Stimulated activated CD4-positive, alpha-beta T cell treated with anti-CD3 and anti-CD28 coated beads, Interleukin-12 subunit alpha, Interleukin-12 subunit beta, amount 100 ng/mL, for 48 hours (primary cell): ENCODE measurements at places on chromosomes 3 and 15.
A peak's percentile ranks its signal among the peaks of the same experiment; 100 is the strongest.

DNA sequence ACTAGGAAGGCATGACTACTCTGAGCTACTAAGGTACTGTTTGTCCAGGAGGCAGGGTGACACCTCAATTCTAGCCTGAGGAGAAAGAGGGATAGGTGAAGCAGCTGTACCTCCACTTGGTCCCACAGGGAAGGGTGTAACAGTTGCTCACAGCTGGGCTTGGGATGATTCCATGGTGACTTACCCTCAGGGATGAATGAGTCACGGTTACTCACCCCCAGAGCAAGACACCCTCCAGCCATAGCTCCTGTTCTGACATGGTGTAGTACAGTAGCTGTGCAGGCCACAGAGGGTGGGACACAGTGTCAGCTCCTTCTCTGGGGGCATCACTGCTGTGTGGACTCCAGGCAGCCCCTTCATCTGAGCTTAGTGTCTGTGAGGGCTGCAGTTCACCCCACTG is 868.6 kb upstream of the SEMA6D start:
- no peak for DNase-seq

- no peak for DNase-seq
Observed at GRCh38 chr15:38696790-38697495, 132.3 kb upstream of the RASGRP1 start.

DNA sequence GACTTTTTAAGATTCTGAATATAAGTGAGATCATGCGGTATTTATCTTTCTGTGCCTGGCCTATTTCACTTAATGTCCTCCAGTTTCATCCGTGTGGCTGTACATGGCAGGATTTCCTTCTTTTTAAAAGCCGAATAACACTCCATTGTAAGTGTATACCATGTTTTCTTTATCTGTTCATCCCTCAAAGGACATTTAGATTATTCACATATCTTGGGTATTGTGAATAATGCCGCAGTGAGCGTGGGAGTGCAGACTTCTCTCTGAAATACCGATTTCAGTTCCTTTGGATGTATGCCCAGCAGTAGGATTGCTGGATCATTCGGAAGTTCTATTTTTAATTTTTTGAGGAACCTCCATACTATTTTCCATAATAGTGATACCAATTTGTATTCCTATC is 136.1 kb downstream of the APBA2 start:
- no peak for DNase-seq

GRCh38 chr3:2517500-2518172 is 419.0 kb downstream of the CNTN4 start:
- no peak for DNase-seq

DNA sequence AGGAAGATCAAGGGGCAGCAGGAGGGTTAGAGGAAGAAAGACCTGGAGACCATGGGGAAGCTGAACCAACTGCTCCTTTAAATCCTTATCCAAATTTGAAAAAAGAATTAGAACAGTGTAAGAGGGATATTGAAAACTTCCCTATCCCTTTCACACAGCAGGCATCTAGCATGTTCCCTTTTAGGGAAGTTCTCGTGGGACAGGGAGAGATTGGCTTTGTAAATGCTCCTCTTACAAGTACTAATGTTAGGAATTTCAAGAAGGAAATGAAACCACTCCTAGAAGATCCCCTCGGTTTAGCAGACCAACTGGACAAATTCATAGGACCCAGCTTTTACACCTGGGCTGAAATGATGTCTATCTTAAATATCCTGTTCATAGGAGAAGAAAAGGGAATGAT is 41.5 kb downstream of the PPCDC start:
- DNase-seq: no peak

GRCh38 chr3:71380096-71380495 is 203.4 kb downstream of the FOXP1 start:
- DNase-seq: no peak

DNA sequence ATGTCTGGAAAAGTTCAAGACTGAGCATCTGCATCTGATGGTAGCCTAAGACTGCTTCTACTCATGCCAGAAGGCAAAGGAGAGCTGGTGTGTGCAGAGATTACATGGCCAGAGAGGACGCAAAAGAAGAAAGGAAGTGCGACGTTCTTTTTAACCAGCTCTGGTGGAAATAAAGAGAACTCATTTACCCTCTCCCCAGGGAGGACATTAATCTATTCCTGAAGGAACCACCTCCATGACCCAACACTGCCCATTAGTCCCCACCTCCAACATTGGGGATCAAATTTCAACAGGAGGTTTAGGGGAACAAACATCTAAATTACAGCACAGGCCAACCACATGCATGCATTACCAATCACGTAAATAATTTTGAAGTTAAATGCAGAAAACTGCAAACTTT is 1.5 kb upstream of the NCK1 start:
- DNase-seq: no peak

GRCh38 chr3:186705882-186706780 is 11.0 kb upstream of the KNG1 start:
- peak; percentile 33 for DNase-seq

DNA sequence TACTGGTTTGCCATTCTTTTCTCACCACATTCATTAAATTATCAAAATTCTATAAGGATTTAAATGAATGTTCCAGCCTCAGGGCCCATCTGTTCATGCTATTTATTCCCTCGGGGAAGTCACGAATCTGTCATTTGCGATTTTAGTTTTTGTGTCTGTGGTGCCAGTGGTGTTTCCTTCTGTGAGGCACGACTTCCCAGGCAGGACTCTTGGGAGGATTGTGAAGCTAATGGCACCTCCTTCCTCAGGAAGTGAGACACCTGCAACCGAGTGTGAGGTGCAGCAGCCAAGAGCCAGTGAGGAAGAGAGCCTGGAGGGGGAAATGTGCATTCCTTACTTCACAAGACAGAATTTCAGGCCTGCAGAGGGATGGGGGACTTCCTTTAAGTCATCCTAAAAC is 24.1 kb downstream of the SV2B start:
- DNase-seq: no peak

- DNase-seq: no peak
Observed at GRCh38 chr3:77247061-77247460, 207.2 kb downstream of the ROBO2 start.

- no peak for DNase-seq
Observed at GRCh38 chr15:97406841-97407240, 553.7 kb upstream of the ARRDC4 start.

- DNase-seq: no peak
Observed at GRCh38 chr15:101288905-101289513, 6.0 kb downstream of the SNRPA1 start.

DNA sequence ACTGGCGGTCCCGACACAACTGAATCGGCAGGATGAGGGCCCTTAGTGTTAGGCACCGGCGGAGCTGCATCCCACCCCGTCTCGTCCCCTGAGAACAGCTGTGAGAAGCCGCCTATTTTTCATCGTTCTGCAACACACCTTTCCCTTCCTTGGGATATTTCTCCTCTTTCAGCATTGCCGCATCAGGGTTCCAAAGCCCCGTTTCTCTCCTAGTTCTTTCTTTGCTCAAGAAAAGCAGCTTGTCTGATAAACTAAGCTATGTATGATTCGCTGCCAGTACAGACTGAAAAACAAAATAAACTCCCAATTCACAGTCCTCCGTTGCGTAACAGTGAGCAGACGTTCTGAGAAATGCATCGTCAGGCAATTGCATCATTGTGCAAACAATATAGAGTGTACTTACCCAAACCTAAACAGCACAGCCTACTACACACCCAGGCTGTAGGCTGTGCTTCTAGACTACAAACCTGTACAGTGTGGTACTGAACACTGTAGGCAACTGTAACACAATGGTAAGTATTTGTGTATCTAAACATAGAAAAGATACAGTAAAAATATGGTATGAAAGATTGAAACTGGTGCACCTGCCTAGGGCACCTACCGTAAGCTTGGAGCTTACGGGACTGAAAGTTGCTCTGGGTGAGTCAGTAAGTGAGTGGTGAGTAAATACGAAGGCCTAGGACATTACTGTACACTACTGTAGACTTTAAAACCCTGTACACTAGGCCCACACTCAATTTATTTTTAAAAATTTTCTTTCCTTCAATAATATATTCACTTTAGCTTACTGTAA is 8.9 kb upstream of the ADAMTS17 start:
- no peak for DNase-seq

GRCh38 chr3:109819734-109820133 is 482.4 kb upstream of the DPPA4 start:
- DNase-seq: no peak

GRCh38 chr15:39344662-39345141 is 236.2 kb upstream of the THBS1 start:
- DNase-seq: no peak

DNA sequence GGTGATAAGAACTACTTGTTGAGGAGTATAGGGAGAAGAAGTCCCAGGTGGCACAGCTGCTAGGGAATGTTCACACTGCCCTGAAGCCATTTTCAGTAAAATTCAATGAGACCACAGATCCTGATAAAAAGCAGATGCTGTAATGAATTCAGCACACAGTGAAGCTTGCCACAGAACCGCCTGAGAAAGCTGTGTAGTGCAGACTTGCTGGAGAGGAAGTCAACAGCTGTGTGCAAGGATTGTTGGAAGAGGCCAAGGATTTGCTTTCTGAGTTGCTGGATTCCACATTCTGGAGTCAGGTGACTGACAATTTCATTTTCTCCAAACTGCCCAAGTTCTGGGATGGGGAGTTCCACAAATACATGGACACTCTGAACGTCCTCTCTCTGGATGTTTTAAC is 70.9 kb downstream of the ANP32A start:
- DNase-seq: no peak

DNA sequence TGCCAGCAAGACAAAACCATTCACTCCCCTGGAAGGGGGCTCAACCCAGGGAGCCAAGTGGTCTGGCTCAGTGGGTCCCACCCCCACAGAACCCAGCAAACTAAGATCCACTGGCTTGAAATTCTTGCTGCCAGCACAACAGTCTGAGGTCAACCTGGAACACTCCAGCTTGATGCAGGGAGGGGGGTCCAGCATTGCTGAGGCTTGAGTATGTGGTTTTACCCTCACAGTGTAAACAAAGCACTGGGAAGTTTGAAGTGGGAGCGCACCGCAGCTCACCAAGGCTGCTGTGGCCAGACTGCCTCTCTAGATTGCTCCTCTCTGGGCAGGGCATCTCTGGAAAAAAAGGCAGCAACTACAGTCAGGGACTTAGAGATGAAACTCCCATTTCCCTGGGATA is 81.7 kb downstream of the MSL2 start:
- no peak for DNase-seq

DNA sequence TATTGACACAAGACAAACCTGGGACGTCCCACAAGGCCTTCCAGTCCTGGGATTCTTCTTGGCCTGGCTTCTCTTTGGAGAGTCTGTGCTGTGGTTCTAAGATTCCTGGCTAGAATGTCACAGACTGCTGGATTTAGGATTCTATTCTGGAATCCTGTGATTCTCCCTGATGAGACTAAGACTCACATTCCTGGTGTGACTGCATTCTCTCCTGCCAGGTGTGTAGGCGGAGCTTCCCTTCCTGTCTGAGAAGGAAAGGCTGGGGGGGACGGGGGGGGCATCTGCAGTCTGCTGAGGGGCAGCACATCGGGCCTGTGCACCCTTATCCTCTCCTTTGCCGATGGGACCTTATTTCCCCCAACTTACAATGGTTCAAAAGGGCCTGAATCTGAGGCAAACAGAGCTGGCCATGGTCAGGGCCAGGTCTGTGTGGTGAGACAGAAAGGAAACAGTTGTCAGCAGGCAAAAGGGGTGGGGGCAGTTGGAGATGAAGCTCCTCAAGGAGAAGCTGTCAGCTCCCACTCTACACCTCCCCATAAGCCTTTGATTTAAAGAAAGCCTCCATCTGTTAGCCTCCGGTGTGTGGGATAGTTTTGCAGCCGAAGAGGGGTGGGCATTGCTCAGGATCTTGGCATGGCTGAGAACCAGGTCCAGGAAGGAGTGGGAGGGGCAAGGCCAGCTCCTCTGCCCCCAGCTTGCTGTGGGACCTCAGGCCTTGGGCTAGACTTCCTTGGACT is 30.9 kb downstream of the VIPR1 start:
- DNase-seq: no peak

DNA sequence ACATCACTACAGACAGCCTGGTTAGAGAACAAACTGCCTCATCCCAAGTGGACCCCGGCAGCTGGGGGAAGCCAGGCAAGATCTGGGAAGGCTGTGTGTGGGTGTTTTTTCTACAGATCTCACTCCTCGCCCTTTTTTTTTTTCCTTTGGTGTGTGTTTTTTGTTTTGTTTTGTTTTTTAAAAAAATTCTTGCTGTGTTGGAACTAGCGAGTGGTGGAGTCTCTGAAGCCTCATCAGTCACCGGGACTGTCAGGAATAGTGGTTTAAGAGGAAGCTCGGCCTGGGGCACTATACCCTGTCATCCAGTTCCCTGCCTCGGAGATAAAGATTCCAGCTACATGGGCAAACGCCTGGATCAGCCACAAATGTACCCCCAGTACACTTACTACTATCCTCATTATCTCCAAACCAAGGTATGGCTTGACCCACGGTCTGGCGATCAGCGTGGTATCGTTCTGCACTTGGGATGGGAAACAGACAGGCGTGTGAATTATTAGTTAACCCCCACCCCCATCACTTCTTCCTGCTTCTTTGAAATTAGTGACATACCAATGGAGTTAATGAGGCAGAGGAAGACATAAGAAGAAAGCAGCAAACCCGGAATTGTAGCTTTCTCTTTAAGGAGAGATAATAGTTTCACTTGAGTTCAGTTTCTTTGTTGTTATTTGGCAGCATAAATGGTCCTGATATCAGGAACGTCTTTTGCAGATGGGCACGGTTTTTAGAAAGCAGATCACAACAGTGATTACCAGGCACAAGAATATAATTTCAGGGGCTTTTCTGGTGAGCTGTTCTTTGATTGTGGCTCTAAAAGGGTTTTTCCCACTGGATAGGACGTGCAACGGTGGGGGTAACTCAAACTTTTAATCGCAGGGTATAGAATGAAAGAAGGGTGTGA is 722 bp downstream of the RBMS3 start:
- DNase-seq: no peak

- DNase-seq: no peak
Observed at GRCh38 chr3:141360888-141361598, 7.3 kb upstream of the ZBTB38 start.

- DNase-seq: no peak
Observed at GRCh38 chr3:177810162-177810623, 612.9 kb upstream of the TBL1XR1 start.

DNA sequence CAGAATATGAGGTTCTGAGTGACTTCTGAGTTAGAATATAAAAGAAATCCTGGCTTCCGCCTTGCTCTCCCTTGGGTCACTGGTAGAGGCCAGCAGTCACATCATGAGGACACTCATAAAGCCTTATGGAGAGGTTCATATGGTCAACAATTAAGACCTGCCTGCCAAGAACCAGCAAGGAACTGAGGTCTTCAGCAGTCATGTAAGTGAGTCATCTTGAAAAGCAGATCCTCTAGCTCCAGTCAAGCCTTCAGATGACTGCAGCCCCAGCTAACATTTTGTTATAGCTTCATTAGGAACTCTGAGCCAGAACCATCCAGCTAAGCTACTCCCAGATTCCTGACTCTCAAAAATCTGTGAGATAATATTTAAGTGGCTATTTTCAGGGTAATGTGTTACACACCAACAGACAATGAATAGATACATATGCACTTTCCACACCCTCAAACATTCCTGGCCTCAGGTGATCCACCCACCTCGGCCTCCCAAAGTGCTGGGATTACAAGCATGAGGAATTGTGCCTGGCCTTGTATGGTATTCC is 447.2 kb downstream of the SHQ1 start:
- no peak for DNase-seq
